SIG-M5 (cell line): ENCODE measurements at places on chromosomes 16 and 17.
A peak's percentile ranks its signal among the peaks of the same experiment; 100 is the strongest.

- no peak for DNase-seq
Measured at GRCh38 chr16:29653471-29653870, 9.6 kb upstream of the SPN start.

- no peak for DNase-seq
Measured at GRCh38 chr16:80619824-80620223, 79.0 kb downstream of the DYNLRB2 start.

- DNase-seq: no peak
Measured at GRCh38 chr17:4973256-4974114, 5.9 kb upstream of the SPAG7 start.

DNA sequence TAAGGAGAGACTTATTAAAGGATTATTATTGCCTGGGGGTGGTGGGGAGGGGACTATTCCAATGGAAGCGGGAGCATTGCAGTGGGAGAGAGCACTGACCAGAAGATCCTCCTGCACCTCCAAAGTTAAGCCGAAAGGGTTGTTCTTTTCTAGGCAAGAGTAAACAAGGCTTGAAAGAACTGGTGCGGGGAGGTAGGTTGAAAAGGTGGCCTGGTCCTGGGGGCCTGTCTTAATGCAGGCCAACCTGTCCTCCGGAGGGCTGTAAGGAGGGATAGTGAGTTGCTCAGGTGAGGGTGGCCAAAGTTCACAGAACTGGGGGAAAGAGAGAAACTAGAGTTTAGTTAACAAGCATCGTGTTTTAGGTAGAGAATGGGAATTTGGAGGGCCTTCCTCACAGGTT is 65.3 kb downstream of the RAB11FIP4 start:
- no peak for DNase-seq

DNA sequence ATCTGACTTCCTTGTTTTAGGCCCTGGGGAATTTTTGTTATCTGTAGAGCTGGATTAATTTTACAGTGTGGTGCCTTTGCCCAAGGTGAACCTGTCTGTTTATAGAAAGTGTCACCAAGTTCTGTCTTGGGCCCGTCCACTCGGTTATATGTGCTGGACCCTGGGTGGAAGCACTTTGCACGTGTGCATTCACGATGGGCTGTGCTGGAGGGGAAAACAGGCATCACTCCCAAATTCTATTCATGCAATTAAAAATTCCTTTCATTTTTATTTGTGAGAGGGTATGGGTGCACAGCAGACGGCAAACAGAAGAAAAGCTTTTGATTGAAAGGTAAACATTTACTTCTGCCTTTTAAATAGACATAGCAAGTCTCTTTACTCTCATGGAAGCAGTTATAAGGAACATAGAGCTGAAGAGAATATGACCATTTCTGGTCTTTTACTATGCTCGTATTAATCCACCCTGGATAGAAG is 101.2 kb downstream of the WWOX start:
- no peak for DNase-seq

DNA sequence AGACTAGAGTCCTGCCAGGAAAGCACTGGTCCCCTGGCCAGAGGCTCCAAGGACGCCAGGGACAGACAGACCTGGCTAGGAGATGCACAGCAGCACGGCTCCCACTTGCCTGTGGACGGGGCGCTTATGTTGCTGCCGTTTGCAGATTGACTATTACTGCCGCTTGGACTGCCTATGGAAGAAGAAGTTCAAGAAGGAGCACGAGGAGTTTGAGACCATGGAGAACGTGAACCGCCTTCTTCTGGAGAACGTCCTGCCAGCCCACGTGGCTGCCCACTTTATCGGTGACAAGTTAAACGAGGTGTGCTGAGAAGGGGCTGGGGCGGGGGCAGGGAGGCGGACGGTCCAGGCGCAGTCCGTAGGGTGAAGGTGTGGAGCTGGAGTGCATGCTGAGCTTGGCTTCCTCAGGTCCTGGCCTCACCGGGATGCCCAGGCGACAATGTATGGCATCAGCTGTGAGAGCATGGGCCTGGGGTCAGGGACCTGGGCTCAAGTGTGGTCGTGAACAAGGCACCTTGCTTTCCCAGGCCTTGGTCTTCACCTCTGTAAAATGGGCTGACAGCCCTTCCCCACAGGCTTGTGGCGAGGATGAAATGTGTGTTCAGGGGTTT is 45.6 kb downstream of the ADCY7 start:
- DNase-seq: no peak

- DNase-seq: no peak
Measured at GRCh38 chr17:76872221-76872873, 4.1 kb downstream of the MGAT5B start.

- DNase-seq: no peak
Measured at GRCh38 chr17:29683481-29683880, 60.8 kb upstream of the CORO6 start.

DNA sequence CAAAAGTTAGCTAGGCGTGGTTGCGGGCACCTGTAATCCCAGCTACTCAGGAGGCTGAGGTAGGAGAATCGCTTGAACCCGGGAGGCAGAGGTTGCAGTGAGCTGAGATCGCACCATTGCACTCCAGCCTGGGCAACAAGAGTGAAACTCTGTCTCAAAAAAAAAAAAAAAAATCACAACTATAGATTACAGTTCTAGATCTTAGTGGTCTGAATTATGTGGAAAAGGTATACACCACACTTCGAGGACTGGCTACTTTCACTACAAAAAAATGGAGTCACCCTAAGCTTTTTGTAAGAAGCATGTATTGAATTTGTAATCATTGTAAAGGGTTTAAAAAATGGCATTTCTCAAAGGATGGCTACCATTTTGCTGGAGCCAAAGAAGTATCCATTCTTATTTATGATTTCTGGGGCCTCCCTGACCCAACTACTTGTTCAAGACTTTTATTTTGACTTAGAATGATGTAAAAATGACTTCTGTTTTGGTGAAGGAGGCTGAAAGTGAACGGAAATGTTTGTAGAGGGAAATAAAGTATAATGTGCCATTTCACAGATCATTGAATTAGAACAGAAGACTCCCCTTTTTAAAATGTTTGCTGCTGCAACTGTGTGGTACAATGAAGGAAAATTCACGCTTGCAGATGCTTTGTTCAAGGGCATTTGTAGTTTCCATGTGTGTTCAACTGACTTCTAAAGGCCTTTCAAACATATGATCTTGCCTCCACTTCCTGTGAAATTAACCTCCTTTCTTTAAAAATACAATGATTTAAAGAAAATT is 37.1 kb upstream of the NOL11 start:
- DNase-seq: no peak

DNA sequence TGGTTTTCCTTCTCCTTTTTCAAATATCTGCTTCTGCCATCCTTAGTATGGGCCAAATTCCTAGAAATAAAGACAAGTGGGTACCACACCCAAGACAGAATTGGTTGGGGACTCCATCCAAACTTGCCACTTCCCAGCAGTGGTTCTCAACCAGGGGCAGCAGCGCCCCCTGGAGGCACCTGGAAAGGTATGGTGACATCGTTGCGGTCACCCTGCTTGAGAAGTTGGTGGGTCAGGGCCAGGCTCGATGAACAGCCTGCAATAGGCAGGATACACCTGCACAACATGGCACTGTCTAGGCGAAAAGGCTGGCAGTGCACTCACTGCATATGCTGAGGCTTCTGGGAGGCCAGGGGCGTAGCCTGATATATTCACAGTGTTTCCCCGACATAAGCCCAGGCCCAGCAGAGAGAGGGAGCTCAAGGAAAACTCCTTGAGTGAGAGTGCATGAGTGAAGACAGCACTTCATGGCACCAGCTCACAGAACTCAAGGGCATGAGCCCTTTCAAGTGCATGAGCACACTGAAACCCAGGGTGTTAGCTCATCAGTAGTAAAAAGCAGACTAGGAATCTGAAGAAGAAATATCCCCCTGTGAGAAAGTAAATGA is 57.7 kb downstream of the CMC2 start:
- no peak for DNase-seq

GRCh38 chr17:42188749-42189650 is 3.7 kb upstream of the HCRT start:
- DNase-seq: peak; percentile 88
